NCI-H1930 (cell line): ENCODE measurements at places on chromosomes 7 and 10.

DNA sequence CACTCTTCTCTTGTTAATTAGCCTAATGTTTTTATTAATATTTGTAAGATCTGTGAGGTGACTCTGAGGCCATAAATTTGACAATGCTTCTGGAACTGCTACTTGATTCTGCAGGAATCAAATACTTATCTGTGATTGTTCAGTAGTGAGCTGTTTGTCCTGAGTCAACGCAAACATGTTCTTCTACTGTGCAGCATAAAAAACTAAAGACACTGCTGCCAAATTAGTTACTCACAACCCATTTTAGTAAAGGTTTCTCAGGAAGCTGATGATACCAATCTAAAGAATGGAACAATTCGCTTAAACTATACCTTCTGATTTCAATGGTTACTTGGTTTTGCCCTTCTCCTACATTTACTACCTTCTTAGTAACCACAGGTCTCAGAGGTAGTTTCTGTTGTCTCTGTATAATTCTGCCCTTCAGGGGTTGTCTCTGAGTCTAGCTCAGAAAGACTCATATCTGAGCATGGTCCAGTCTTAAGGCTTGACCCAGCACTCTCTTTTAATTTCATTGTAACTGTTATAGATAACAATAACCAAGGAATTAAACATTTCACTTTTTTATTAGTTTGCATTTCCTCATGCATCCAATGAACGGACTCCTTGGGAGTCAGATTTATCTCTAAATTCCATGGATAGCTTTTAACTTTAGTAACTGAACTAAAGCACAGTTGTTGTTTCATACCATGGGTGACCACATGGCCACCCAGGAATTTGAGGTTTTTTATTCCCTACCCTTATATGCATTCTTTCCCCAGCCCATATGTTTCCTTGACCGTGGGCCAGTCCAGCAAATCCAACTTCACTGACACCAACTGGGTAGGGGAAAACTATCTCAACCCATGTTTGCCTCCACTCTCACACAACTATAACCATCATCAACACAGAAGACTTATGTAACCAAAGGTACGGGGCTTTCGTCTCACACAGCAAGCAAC lies 309.5 kb upstream of the TEX47 start:
- DNase-seq = no peak

GRCh38 chr7:157271991-157272324 lies 64.8 kb upstream of the DNAJB6 start:
- no peak for DNase-seq

DNA sequence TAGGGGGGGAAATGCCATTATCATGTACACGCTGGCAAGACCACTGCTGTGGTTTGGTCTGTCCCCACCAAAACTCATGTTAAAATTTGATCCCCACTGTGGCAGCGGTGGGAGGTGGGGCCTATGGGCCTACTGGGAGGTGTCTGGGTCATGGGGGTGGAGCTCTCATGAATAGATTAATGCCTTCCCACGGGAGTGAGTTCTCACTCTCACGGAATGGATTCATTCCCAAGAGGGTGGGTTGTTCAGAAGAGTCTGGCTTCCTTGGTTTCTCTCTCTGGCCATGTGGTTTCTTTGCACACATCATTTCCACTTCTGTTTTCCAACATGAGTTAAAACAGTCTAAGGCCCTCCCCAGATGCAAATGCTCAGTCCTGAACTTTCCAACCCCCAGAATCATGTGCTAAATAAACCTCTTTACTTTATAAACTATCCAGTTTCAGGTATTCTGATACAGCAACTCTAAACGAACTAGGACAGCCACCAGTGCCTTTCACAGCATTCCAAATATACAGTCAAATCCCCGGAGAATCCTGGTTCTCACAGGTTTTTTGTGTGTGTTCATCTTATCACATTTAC lies 44.3 kb downstream of the SMURF1 start:
- no peak for DNase-seq

GRCh38 chr7:93861325-93861949 lies 29.1 kb downstream of the TFPI2 start:
- no peak for DNase-seq

- no peak for DNase-seq
Measured at GRCh38 chr7:37730501-37730900, 46.9 kb downstream of the GPR141 start.

GRCh38 chr10:59753267-59753666 lies at the start of gene MRLN:
TSS of gene MRLN (minus strand) at chr10:59753455.
- DNase-seq = no peak
